ENCODE measurements at places on chromosomes 1 and 21.

DNA sequence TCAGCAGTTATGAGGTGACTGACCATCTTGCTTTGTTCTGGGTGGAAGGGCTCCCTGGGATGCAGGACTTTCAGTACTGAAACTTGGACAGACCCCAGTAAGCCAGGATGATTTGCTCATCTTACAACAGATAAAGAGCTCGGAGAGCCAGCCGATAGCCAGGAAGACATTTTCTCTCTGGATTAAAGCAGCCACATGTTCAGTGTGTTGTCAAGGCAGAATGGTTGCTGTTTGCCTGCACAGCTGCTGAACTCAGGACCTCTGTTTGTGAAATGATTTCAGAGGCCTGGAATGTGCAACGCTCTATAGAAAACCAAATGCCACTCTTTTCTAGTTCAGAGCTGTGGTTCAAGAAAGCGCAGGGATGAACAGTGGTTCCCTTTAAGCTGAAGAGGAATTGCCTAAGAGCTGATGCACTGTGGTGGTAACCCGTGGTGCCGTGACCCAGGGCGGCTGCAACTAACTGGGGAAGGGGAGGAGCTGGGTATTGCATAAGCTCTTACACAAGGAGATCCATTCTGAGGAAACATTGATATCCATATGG lies 40.7 kb downstream of the CASQ2 start:
- peak; percentile 6 for DNase-seq

GRCh38 chr1:19450811-19451515 lies 34.4 kb downstream of the CAPZB start:
- DNase-seq: no peak

DNA sequence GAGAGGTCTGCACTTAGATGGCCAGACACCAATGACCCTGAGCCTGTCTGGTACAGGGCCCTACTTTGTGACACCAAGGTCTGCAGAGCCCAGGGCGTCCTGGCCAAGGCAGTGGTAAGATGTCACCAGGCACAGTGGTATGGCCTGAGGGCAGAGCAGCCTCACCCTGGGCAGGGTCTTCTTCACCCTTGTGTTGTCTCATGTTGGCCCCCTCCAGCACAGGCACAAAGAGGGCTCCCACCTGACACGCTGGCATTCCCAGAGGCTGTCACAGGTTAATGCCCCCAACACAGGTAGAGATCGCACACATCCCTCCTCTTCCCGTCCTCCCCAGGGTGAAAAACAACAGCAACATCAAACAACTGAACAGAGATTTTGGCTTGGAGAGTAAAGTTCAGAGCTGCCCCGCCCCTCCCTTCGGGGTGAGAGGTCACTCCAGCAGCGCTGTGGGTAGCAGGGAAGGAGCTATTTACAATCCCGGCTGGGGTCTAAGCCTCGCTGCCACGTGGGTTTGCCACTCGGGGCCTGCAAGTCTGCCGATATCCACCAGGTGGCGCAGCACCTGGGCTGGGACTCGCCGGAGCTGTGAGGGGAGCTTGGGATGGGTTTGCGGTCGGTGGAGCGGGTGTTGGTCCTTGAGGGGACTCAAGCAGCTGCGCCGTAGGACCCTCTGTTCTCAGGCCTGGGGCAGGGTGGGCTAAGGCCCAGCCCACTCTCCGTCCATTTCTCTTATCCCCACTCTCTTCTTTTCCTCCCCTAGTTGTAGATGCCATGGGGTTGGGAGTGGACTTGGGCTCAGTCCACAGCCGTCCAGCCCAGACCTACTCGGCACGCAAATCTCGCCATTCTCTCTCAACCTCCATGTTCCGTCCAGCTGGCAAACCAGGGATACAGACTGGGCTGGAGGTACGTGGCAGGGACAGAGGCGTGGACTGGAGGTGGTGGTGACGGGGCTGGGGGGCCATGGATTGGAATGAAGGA lies 12.7 kb downstream of the EFNA3 start:
- DNase-seq: peak; percentile 78

GRCh38 chr1:29256979-29257804 lies 20.9 kb downstream of the PTPRU start:
- DNase-seq: no peak

DNA sequence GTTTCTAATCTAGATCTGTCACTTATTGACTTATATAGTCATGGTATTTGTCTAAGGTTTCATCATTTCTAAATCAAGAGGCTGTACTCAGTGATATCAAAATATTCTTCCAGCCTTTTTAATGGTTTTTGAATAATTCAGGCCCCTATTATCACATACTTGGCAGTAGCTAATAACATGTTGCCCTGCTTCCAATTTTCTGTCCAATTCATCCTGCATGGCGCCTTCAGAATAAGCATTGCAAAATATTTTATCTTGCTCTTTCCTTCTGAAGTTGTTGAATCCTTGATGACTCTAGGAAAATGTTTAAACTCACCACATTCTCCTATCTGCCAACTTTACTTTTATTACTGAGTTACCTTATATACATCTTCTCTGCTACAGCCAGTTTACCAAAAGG lies 517.2 kb upstream of the B3GALT2 start:
- DNase-seq: no peak

GRCh38 chr1:22447621-22448111 lies 4.0 kb upstream of the ZBTB40 start:
- DNase-seq: no peak

- DNase-seq: no peak
Measured at GRCh38 chr21:14739590-14739989, 193.5 kb upstream of the SAMSN1 start.

GRCh38 chr1:41333146-41333784 lies 28.0 kb upstream of the FOXO6 start:
- no peak for DNase-seq

DNA sequence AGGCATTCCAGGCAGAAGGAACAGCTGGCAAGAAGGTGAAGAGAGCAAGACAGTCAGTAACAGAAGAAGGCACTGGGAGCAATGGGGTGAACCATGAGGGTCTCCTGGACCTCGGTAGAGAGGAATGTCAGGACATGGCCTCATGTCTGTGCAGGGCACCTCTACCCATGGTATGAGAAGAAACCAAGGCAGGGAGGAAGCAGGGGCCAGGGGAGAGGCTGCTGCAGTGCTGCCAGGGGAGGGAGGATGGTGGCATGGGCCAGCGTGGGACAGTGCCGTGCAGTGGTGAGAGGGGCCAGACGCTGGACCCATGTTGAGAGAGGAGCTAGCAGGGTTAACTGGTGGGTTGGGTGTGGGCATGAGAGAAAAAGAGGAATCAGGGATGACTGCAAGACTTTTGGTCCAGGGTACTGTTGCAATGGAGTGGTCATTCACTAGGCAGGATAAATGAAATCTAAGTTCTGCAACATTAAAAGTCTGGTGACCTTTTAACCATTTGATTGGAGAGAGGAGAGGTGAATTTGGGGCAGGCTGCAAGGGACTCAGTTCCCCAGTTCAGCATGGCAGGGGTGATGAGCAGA lies 577.6 kb downstream of the MATN1 start:
- no peak for DNase-seq

DNA sequence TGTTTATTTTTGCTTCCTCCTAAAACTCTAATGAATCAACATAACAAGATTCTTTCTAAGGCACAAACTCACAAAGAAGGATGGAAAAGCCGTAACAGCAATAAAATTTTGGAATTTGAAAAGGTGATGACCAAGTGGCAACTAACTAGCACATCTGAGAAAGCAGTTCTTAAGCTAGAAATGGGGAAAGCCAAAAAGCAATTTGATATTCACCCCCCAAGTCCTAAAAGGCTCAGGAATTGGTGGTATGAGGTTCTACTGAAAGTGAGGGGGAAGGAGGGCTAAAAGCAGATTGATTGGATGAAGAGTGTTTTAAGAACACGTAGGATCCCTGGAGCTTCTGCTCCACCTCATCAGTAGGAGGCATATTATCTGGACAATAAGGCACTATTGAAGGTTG lies 43.4 kb upstream of the FBXO28 start:
- DNase-seq: no peak

- DNase-seq: no peak
Measured at GRCh38 chr21:29951911-29952310, 12.1 kb upstream of the GRIK1 start.

DNA sequence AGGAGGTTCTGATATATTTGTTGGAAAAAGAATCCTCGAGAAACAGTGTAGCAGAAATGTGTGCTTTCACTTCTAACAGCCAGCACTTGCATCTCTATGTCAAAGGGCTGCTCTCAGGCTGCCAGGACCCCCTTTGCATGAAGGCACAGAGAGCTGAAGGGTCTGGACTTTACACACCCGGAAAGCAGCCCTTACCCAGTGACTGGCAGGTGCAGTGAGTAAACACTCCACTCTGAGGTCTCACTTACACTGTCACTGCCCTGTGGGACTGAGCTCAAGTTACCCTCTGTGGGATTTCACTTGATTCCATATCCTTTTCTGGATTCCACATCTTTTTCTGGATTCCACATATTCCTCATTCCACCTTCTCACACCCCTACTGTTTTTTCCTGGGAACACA lies 40.8 kb upstream of the PPP2R5A start:
- no peak for DNase-seq

DNA sequence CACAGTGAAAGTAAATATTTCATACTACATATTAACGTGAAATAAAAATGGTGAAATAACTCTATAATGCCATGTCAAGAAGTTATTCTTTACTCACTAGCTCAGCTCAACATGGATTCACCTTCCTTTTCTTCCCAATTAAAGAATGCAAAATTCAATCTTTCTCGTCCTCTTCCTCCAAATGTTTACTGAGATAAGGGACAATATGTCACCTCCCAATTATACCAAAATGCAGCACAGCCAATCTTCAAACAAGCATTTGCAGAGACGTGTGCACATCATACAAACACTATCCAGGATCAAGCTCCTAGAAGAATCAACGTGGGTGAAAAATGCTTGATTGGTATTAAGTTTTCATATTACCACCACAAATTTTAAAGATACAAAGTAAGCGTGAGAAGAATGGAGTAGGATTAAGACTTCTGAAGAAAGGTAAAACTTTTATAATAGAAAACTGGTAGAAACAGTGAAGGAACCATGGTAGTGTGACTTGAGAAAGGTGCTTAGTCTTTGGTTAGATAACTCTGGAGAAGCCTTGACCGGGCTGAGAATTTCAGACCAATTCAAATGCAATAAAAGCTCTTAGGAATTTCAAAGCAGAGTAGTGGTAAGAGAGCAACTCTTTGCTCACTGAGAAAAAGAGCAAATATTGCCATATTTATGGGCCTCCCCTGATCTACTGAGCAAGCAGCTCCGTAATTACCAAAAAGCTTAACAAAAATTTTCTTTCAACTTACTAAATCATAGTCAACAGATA lies 7.2 kb downstream of the PTP4A2 start:
- DNase-seq: no peak

DNA sequence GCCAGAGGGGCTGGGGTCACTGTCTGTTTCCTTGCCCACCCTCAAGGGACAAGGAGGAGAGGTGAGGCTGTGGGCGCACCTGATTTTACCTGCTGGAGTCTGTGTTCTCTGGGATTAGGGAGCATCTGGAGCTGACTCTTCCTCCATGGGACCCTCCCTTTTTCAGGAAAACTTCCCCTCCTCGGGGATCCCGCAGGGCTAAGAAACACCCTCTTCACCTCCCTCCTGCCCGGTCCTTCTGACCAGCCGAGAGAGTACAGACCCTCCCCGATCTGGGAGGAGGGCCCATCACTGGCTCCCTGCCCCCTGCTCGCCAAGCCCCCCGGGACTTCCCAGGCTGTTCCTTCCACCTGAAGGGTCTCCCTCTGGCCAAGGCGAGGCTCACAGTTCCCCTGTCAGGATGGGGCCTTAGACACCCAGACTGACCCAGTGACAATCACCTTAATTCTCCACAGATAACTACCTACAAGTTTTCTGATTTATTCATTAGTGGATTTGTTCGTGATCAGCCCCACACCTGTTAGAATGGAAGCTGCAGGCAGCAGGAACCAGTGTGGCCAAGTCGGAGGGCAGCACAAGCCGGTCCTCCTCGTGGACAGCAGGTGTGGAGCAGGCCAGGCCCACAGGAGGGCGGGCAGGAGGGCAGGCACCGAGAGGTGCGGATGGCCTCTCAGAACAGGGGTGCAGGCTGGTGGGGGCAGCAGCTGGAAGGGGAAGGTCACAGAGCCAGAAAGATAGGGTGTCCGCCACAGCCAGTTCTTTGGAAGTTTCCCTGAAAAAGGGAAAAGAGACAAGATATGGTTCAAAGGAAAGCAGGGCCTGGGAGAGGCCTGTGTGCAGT lies 15.9 kb upstream of the SAMD11 start:
- no peak for DNase-seq

- no peak for DNase-seq
Measured at GRCh38 chr1:181060066-181060465, 26.3 kb downstream of the MR1 start.

- no peak for DNase-seq
Measured at GRCh38 chr1:83807821-83808220, 191.1 kb downstream of the TTLL7 start.

DNA sequence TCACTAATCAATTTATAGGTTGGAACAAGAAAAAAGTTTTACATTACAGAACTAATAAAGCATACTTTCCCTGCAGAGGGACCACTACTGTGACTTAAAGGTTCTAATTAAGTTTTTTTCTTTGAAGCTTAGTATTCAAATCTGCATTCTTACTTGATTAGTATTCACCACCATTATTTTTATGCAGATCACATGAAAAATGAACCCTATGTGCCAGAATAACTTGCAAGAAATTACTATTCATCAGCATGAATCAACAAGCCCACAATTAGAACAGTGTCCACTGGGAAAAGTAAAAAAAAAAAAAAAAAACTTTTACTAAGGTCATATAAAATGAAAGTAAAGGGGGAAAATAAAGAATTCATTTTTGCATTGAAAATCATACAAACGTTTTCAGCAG lies 90.8 kb downstream of the SMYD3 start:
- no peak for DNase-seq

- no peak for DNase-seq
Measured at GRCh38 chr21:26570203-26570602, 2.9 kb downstream of the CYYR1 start.

DNA sequence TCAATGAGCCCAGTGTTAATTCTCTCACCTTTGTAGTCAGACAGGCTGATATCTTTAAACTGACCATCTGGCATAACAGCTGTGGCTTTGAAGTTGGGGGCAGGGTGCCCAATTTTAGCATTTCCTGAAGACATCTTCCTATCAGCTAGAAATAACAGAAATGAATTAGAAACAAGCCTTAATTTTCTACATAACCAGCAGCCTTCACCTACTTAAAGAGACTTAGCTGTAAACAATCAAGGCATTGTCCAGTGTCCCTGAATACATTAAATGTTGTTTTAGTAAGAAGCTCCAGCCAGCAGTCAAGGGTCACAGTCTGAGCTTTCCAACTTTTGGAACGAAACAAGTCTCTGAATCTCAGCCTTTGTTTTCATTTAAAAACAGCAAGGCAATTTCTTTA lies 2.8 kb downstream of the PRDX1 start:
- DNase-seq: no peak

DNA sequence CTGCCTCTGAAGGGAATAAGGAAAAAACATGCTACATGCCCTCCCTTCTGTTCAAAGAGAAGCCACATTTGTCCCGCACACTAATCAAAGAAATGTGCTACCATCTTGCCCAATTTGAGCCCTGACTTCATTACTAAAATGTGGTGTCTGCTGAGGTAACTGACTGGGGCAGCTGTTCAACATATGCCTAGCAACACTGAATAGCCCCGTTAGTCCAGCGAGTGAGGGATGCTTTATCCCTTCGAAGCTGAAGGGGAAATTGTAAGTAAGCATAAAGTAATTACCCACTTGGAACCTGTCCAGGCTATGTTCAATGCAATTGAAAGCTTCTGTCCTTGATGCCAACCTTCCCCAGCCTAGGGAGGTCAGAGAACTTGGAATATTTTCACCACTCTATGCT lies 310.6 kb downstream of the SEC16B start:
- DNase-seq: no peak

- DNase-seq: no peak
Measured at GRCh38 chr1:234823191-234824176, 213.5 kb upstream of the IRF2BP2 start.
